ENCODE measurements at places on chromosomes 4 and X.

DNA sequence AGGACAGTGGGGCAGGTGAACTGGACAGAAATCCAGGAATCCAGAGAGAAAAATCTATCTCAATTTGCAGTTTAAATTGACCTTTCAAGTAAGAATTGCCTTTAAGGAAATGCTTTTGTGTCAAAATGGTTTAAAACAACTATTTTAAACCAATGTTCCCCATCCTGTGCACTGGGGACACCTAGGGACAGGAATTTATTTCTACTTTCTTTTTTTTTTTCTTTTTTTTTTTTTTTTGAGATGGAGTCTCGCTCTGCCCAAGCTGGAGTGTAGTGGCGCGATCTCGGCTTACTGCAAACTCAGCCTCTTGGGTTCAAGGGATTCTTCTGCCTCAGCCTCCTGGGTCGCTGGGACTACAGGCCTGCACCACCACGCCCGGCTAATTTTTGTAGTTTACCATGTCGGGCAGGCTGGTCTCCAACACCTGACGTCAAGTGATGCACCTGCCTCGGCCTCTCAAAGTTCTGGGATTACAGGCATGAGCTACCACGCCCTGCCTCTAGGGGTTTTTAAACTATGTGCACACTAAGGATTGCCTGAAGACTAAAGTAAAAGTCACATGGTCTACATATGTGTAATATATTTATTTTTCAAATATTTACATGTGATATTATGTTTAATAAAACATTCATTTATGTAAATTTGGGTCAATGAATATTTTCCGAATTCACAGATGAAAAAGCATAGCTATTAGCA lies 1213.4 kb downstream of the STIM2 start:
- no peak for DNase-seq

DNA sequence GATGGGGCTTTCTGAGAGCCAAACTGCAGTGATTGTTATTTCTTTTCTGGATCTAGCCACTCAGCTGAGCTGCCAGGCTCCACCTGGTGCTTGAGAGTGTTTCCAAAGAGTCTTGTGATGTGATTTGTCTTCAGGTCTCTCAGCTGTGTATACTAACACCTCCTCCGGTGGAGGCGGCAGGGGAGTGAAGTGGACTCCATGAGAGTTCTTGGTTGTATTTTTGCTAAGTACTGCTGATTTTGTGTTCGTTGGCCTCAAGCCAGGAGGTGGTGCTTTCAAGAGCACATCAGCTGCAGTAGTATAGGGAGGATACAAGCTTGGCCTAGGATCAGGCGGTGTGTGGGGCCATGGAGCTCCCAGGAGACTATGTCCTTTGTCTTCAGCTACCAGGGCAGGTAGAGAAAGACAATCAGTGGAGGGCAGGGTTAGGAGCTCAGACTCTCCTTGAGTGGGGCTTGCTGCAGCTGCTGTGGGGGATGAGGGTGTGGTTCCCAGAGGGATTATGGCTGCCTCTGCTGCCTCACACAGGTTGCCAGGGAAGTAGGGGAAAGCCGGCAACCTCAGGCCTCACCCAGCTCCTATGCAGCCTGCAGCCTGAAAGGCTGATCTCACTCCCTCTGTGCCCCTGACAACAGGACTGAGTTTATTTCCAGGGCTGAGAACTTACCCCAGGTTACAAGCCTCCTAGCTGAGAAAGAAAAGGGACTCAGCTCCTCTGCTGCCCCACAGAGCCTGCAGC lies 62.4 kb downstream of the NPFFR2 start:
- no peak for DNase-seq

- DNase-seq: peak; percentile 23
Measured at GRCh38 chrX:49754233-49754857, 58.6 kb upstream of the PAGE1 start.

- DNase-seq: no peak
Measured at GRCh38 chr4:138815811-138816210, 199.8 kb upstream of the NOCT start.

- DNase-seq: no peak
Measured at GRCh38 chr4:95232358-95233156, 316.2 kb downstream of the UNC5C start.

DNA sequence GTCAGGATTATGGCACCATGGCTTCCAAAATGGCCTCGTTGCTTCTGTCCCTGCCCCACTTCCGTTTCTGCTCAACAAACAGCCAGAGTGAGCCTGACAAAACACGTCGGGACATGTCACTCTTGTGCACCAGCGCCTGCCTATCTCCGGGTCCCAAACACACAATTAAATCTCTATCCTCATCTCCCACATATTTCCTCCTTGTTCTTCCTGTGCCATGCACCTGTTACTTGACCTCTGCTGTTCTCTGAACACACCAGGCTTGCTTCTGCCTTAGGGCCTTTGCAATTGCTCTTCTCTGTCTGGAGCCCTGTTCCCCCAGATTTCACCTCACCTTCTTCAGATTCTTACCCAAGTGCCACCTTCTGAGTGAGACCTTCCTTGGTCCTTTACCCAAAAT lies 12.7 kb upstream of the CD38 start:
- no peak for DNase-seq

- peak; percentile 84 for DNase-seq
Measured at GRCh38 chr4:101102114-101102742, 245.1 kb downstream of the PPP3CA start.

GRCh38 chrX:10990418-10990817 lies 120.7 kb upstream of the HCCS start:
- no peak for DNase-seq

DNA sequence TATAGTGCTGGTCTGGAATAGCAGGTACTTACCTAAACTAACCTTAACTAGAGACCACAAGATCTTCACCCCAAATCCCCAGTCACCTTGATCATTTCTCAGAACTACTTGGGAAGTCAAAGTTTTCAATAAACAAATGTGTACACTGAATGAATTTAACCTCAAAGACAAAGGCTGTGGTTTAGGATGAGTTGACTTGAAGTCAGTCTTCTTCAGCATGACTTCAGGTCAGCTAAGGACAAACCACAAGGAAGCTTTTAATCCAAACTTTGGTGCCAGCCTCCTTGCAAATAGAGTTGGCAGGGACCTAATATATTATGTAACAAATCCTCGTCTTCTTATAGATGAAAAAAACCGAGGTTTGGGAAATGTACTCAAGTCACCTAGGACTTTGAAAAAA lies 21.2 kb upstream of the VCX2 start:
- no peak for DNase-seq

DNA sequence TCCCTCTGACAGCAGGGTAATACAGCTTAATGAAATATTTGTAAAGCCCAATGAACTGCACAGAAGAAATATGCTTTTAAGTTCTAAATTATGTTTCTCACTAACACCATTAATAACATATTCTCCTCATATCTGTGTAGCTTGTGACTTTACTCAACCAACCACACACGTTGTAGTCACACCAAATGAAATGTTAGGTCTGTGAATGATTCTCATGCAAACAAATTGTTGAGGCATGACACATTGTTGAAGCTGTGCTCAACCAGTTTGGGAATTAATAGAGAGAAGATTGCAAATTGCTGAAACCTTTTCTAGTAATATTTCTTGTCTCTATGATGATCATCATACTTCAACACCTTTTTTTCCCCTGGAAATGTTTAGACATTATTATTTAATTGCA lies 645.9 kb downstream of the PCDH7 start:
- no peak for DNase-seq

GRCh38 chrX:111759686-111760085 lies 78.7 kb downstream of the ALG13 start:
- peak; percentile 33 for DNase-seq

DNA sequence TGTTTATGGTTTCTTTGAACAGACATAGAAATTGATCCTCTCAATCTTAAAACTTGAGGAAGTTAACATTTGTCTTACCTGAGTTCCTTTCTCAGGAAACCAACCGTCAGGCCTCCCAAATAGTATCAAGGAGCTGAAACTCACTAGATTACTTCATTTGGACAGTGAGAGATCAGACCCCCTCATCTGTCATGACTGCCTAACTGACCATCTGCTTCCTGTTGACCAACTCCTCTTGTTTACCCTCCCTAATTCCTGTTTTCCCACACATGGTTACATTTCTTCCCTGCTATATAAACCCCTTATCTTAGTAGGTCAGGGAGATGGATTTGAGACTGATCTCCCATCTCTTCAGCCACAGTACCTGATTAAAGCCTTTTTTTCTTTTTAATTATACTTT lies 46.2 kb upstream of the NMU start:
- DNase-seq: no peak

DNA sequence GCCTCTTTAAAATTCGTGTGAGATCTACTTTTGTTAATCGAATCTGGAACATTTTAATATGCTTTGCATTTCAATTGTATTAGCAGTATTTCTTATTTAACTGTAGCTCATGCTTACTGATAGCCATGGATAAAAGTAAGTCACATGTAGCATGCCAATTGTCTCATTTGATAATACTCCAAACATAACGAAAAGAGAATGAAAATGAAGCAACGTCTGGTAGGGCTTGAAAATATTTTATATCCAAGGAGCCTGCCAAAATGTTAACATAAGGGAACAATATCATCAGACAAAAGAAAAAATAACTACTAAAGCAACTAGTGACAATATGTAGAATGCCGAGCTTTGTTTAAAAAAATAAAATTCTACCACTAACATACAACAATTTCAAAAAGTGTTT lies 94.1 kb upstream of the MID1 start:
- DNase-seq: no peak

DNA sequence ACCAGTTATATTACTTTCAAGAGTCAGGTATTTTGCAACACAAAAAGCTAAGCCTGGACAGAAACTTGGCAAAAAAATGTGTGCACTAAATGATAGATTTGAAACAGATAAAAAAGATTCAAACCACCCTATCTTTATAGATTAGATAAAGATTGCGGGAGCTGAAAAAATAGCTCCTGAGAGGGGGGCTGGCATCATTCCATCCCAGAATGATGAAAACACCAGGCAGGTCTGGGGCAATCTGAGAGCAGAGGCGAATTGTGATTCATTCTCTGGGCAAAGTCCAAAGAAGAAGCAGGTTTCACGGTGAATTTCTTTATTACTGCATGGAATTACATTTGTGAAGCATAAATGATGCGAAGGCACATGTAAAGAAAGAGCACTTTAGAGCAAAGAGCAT lies 168.5 kb upstream of the DMD start:
- no peak for DNase-seq

GRCh38 chr4:158783785-158784184 lies 15.0 kb downstream of the FNIP2 start:
- DNase-seq: no peak

- DNase-seq: no peak
Measured at GRCh38 chr4:144820728-144821085, 174.8 kb downstream of the HHIP start.

- DNase-seq: no peak
Measured at GRCh38 chr4:54717694-54718093, 59.9 kb downstream of the KIT start.

DNA sequence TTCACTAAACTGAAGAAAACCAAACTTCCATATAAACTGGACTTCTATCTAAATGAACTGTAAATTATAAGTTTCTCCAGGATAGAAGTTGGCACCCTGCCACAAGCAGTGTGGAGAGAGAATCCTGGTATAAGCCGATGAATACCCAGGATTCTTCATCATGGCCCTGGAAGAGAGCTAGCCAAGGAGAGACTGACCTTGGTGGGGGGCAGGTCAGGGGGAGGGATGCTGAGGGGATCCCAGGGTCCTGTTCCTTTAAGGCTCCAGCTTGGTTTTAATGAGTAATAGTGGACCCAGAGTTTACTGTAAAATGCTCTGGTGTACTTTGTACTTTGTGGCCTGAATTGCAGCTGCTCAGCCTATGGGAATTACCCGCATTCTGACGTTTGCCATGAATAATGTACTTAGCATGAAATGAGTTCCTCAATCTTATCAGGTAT lies 16.9 kb downstream of the RASSF6 start:
- DNase-seq: no peak

- DNase-seq: no peak
Measured at GRCh38 chrX:151505796-151506195, 57.7 kb upstream of the PASD1 start.

- DNase-seq: no peak
Measured at GRCh38 chr4:71130827-71131603, 137.6 kb downstream of the DCK start.

DNA sequence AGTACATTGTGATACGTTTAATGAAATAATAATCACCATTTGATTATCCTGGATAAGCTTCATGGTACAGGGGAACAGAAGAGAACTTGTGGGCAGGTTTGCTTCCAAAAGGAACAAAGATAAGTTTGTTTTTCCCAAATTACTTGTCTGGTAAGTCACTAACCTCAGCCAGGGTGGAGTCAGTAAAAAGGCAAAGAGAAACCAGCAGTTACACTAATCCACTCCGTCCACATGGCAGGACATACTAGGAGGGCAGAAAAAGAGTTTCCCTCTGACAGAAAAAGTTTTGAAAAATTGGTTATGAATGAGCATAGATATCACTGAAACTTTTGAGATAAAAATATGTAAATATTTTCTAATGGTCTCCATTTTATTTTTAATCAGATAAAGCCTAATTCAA lies 285.9 kb downstream of the IL15 start:
- DNase-seq: no peak

- DNase-seq: no peak
Measured at GRCh38 chr4:142944565-142944964, 98.5 kb upstream of the INPP4B start.

GRCh38 chrX:20181598-20182329 lies 40.1 kb upstream of the EIF1AX start:
- DNase-seq: no peak

DNA sequence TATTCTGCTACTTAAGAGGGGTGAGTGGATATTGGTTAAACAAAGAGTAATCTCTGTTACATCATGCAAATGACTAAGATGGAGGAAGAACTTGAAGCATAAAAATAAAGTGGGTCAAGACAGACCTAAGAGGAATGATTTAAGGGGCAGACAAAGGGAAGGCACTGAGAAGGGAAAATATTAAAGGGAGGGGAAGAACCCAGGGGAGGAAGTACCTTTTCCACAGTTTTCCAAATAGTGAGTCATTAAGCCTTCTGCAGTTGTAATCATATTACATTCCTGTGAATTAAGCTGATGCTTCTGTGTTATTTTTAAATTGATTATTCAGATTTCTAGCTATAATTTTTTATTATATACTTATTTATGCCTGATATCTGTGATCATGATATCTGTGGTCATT lies 253.3 kb downstream of the CENPC start:
- no peak for DNase-seq

- no peak for DNase-seq
Measured at GRCh38 chrX:18297251-18297650, 57.2 kb downstream of the SCML2 start.

DNA sequence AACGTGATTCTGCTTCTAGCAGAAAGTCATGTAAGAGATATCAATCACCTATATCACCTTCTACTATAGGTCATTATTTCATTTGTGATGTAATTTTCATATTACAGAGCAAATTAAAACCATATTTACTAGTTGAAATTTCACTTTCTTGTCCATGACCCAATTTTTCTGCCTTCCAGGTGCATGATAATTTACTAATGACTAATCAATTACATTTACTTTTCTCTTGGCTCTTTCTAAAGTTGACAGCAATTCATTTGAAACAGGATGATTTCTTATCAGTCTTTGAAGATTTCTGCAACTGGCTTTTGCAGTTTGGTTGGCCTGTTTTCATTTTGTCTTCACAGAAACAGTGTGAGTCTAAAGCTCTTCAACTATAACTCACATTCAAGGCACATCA lies 81.4 kb downstream of the ZAR1 start:
- no peak for DNase-seq

- DNase-seq: no peak
Measured at GRCh38 chrX:153474718-153475117, 4.3 kb upstream of the HAUS7 start.

Data from NCI-H1694 treated with DMSO at 0.1 percent for 48 hours (cell line).